Activated naive CD4-positive, alpha-beta T cell treated with anti-CD3 and anti-CD28 coated beads, Interleukin-2, amount 10 ng/mL, durations not matched to agents 7 days and 5 days (primary cell): ENCODE measurements at places on chromosomes 1 and 21.
A peak's percentile ranks its signal among the peaks of the same experiment; 100 is the strongest.

- DNase-seq: no peak
Measured at GRCh38 chr1:71351438-71351837, 270.6 kb upstream of the ZRANB2 start.

DNA sequence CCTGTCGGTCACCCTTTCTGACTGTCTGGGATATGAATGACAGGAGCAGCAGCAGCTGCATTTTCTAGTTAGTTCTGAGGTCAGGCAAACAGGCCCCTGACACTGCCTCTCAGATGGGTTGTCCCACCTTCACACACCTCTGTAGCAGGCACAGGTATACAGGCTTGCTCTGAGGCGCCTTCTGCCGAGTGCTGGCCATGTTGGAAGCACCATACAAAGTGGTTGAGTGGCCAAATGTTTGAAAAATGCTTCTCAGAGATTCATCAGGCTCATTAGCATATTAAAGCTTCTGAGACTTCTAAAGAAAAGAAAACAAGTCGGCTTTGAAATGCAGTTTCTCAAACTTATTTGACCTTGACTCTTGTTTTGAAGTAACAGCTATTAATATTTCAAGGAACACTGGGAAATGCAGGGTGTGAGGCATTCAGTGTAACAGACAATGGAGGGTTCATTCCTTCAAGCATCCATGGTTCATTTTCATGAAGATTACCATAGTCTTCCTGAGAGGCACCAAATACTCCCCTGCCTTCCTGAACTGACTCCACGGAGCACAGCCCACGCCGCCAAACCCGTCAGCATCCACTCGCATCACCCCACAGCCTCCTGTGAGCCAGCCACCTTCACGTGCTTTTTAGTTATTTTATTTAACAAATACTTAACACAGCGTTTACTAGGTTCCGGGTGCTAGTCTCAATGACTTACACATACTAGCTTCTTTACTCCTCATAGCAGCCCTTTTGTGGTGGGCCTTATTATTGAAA lies 81.8 kb downstream of the KCNN3 start:
- DNase-seq: no peak

DNA sequence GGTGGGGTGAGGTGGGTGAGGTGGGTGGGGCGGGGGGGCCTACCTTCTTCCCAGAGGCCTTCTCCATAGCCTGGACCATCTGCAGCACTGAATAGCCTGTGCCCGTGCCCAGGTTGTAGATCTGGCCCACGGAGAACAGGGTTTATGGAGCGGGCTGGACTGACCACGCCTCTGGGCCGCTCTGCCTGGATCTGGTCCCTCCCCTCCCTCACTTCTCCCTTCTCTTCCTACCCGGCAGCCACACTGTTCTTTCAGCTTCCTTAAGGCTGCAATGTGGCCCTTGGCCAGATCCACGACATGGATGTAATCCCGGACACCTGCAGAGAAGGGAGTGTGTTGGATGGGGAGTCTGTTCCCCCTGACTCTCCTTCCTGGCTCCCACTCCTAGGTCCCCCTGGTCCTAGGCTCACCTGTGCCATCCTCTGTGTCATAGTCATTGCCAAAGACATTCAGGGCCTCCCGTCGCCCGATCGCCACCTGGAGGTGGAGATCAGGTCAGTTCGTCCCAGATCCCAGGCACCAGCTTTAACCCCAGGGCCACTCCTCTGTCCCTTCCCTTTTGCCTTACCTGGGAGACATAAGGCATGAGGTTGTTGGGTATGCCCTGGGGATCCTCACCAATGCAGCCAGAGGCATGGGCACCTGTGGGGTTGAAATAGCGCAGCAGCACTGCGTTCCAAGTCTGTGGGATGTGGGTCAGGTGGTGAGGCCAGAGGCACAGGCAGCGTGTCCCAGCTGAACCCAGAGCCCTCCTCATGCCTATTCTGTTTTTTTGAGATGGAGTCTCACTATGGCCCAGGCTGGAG lies 3.9 kb downstream of the GALE start:
- DNase-seq: no peak

DNA sequence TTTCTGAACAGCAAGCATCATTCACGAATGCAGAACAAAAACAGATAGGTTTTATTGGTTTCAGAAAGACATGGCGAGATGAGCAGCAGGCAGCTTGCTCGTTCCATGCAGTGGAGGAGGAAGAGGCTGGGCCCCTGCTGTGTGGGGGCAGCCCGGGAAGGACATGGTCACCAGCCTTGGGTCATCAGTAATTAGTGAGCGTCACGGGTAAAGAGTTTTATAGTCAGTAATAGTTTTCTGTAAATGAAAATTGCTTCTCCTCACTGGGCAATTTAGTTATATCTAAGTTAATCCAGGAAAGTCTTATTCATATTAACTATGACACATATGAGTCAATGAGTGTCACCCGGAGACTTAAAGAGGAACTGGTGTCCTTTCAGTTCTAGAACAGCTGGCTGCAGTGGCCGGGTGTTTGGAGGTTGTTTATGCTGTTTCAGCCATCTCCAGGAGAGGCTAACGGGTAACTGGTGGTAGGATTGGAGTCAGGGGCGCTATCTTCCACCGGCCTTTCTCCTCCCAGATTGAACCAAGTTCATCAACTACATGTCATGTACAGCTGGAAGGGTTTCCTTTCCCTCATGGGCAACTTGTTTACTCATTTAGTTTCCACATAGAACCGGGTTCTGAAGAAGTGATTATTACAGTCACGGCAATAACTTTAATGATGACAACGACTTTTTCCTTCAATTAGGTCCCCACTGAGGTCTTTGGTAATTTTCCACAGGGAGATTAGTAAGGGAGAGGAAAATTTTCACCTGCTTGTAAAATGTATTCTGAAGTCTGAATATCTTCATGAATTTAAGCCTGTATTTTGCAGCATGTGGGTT lies 34.6 kb upstream of the SLC45A1 start:
- no peak for DNase-seq

GRCh38 chr1:96474985-96475743 lies 246.4 kb upstream of the PTBP2 start:
- no peak for DNase-seq

DNA sequence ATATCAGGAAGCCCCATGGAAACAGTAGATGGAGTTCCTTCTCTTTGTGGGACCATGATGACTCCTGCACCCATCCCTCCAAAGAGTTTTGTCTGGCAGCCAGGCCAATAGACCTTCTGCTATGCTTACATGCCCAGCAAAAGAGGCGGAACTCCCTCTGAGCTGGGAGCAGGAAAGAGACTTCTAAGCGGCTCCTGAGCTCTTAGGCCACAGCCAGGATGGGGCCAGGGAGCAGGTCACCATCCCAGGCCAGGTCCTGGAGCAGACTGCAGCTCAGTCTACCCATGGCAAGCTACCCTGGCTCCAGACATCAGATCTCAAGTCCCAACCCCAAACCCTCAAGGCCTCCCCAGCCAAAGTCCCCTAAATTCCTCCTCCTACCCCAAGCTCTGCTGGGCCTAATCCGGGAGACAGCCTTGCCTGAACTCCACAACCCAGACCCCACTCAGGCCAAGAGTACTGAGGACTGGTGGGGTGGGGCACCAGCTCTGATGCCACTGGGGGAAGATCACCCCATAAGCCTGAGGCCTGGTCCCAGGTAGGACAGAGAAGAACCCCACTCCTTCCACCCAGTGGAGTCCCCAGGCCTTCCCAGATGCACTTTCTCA lies 387.9 kb downstream of the MATN1 start:
- DNase-seq: no peak

DNA sequence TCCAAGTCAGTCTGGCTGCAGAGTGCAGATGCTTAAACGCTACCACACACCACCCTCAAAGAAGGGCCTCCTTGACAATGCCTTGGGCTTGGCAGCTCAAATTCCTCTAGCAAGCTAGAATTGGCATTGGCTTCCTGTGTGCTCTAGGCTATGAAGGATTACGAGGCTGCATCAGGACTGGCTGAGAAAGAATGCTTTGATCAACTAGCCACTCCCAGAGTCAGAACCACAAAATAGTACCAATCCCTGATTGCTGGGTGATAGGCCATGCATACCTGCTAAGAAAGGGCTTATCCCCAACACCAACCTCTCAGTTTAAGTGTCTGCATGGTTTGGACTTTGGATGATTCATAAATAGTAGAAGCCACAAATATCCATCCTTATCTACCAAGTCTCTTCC lies 504.9 kb downstream of the OMA1 start:
- no peak for DNase-seq

DNA sequence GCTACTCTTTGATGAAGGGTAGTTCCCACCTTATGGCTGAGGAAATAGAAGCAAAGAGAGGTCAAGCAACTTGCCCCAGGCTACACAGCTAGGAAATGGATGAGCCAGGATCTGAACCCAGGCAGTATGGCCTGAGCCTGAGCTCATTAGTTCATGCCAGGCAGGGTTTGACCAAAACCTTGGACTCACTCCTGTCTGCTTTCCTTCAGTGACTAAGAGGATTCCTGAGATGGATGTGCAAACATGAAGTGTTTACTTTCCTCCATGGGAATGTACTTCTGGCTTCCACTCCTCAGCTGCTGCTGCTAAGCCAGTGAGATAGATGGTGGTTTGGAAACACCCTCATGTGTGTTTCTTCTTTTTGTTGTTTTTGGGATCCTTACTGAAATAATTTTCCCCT lies 35.1 kb upstream of the ERRFI1 start:
- no peak for DNase-seq

DNA sequence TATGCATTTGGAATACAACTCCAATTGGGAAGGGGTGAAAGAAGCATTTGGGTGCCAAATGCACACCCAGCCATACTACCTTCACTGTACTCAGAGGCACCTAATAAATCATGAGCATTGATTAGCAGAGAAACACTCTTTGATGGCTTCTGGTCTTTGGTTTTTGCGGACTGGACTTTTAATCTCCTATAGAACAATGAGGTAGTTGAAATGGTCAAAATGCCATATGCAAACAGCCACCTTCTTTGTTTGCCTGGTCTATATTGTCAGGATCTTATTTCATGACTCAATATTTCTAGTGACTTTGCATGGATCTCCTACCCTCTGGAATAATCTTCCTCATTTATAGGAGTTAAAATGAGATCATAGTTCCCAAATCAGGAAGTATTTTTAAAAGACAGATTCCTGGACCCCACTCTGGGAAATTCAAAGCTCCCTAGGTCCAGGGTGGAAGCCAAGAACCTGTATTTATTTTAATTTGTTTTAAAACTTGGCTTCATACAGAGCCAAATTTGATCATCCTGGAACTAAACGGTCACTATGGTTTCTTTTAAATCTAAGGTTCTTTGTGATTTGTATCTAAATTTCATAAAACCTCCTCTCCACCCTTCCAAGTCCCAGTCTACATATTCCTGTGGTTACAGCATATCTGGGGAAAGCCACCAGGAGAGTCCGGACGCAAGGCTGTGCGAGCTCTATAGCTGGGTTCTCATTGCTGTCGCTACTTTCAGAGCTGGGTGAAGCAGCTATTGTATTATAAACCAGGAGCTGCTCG lies 8.7 kb downstream of the FAM3B start:
- no peak for DNase-seq

- DNase-seq: no peak
Measured at GRCh38 chr1:63112155-63112900, 210.0 kb upstream of the FOXD3 start.

- DNase-seq: no peak
Measured at GRCh38 chr1:58440696-58441095, 105.8 kb downstream of the OMA1 start.

- peak; percentile 69 for DNase-seq
Measured at GRCh38 chr1:15100121-15100879, 53.2 kb upstream of the TMEM51 start.

- peak; percentile 84 for DNase-seq
Measured at GRCh38 chr1:154186177-154186576, 5.7 kb downstream of the TPM3 start.

DNA sequence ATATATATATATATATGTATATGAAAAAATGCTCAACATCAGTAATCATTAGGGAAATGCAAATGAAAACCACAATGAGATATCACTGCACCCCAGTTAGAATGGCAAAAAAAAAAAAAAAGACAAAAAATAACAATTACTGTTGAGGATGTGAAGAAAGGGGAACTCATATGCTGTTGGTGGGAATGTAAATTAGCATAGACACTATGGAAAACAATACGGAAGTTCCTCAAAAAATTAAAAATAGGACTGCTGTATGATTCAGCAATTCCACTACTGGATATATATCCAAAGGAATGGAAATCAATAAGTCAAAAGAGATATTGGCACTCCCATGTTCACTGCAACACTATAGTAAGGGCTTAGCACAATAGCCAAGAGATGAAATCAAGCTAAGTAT lies 41.5 kb upstream of the CTBS start:
- DNase-seq: no peak

DNA sequence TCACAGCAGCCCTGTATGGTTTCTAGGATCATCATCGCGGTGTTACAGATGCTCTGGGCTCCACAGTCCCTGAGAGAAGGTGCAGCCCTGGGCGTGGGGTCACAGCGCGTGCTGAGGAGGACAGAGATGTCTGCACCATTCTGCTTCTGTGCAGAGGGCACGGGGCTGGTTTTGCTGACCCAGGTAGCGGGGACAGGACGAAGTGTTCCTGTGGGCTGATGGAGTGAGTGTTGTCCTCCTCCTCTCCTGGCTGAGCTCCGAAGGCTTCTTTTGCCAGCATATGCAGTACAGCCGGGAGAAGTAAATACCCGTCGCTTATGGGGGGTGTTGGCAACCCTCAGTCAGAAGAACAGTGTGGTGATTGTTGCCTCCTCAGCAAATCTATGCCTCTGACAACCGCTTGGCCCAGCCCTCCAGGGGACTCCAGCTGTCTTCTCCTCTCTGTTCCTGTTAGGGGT lies 101.5 kb downstream of the DDX20 start:
- DNase-seq: no peak

DNA sequence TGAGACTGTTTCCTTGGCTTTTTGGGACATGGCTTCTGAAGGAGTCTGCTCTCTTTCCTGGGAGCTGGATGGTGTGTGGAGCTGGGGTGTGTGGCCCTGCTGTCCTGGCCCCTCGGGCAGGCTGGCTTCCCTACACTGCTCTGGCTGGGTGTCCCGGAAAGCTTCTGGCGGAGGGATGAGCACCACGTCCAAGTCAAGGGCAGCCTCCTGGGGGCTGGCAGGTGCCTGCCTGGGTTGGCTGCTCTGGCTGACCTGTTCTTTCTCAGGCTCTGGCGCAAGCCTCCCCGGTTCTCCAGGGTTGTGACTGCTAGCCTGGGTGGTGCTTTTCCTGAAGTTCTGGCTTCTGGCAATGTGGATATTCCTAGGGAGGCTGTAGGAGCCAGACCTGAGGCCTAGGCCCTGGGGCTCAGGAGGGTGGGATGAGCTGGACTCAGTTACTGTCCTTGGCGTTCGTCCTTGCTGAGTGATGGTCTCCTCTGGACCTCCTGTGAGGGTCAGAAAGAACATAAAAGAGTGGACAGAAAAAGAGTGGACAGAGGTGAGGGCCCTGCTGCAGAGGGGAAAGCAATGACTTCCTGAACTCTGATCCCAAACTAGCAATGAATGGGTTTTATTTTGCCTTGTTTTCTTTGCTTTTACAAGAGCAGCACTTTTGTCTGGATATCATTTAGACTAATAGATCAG lies 9.4 kb downstream of the C1orf116 start:
- no peak for DNase-seq
